ENCODE measurements at places on chromosomes 7 and 10.

DNA sequence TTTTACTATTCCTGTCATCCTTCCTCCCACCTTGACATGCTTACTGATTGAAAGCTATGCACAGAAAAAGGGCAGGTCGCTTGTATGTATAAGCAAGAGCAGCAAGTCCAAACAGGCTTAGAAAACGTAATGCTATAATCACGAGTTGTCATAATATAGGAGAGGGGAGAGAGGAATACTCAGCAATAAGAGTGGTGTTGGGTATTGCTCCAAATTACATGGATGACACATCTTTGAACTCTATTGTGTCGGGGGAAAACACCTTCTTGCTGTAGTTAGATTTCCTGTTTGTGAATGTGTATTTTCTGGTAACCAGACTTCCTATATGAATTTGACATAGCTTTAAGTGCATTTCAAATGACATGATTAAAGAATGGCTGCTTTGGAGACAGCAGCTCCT is 7.5 kb downstream of the MET start:
- no peak for DNase-seq

DNA sequence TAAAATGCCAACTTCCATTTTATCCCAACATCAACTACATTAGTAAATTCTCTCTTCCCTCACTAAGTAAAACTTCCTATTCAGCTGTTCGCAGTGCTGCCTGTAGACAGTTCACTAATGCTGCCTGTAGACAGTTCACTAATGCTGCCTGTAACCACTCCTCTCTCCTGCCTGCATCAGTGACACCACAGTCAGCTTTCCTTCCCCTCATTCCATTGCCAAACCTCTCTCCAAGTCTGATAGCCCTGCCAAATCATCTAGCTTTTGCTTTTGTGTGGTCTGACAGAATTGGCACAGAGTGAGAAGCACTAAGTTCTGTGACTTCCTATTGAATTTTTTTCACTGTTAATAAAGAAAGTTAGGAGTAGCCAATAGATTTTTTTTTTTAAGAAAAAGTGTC is 43.0 kb upstream of the MACC1 start:
- no peak for DNase-seq

- no peak for DNase-seq
These were observed 177.6 kb upstream of the SEMA3A start for GRCh38 chr7:84372155-84372621.

DNA sequence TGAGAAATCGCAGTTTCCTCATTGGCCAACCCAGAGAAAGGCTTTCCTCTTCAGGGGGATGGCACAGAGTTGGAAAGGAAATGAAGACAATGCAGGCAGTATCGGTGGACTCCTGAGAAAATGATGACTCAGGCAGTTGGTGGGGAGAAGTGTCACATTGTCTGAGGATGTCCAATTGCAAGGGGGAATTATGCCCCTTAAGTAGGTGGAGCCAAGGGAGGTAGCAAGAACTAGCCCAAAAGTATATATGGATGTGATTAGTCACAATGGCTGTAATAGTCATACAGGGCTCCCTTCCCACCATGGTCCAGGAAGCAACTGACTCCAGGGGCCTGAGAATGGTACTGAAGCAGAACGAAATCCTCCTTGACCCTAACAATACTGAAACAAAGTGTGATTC is 58.3 kb upstream of the EGFR start:
- DNase-seq = no peak

- peak; percentile 43 for DNase-seq
These were observed 7.4 kb upstream of the MICALL2 start for GRCh38 chr7:1466524-1467271.

DNA sequence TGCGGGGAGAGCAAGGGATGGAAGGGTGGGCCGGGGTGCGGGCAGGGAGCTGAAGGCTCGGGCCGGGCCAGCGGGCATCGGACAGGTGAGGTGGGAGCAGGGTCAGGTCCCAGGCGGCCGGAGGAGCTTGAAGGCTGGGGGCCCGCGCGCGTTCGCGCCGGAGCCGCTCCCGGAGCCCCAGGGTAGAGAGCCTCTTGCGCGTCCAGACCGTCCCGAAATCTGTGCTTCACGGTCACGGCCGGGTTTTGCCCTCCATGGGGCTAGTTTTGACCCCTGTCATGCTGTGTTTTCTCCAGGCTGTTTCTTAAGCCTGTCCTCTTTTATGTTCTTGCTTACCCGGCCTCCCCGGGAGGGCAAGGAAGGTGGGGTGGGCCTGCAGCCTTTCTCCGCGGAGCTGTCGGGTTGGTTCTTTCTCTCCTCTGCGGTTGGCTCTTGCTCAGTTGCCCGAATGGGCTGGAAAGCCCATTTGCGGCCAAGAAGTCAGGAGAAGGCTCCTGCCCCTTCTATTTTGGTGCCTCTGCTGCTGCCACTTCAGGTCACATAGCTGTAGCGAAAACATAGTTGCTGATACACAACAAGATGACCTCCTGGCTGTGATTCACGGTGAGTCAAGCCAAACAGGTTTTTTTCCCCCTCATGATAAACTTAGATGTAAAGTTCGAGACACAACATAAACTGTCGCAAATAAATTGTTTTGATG is 650 bp downstream of the UBE2D1 start:
- DNase-seq = no peak

DNA sequence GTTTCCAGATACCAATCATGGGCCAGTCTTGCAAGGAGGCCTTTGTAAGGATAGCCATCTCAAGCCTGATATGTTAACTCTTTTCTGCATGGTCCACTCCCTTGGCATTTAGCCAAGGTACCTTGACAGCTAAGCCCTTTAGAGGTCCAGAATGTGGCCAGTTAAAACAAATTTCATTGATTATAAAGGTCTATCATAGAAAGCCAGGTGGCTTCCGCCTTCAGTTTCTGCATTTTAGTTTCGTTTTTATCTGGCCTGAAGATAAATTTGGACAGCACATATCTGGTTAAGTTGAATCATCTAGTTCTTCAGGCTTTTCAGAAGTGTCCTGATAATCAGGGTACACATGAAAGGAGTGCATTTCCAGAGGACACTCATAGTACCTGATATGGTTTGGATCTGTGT is 30.7 kb downstream of the ANKIB1 start:
- DNase-seq = no peak

GRCh38 chr7:84384417-84384816 is 189.8 kb upstream of the SEMA3A start:
- DNase-seq = no peak

- DNase-seq = no peak
These were observed 598.6 kb downstream of the PARD3 start for GRCh38 chr10:34216348-34216945.

GRCh38 chr7:13912715-13913278 is 76.7 kb downstream of the ETV1 start:
- DNase-seq = no peak

DNA sequence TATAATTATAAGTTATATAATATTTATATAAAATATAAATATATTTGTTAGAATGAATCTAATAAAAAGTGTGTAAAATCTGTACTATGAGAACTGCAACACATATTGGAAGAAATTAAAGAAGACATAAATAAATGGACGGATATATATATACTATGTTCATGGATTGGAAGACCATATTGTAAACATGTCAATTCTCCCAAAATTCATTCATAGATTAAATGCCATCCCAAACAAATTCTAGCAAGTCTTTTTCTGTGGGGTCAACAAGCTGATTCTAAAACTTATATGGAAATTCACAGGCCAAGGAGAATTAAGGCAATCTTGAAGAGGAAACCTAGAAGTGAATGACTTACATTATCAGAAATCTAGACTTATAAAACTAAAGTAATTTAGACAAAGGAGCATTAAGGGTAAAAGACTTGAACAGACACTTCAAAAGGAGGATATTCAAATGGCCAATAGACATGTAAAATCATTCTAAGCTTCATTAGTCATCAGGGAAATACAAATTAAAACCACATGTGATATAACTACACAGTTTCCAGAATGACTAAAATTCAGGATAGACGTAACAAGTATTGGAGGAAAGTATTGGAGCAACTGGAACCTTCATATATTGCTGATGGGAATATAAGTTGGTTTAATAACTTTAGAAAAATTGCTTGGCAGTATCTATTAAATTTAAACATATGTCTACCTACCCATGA is 225.9 kb downstream of the EMX2 start:
- DNase-seq = no peak

GRCh38 chr7:101942603-101943210 is 125.3 kb downstream of the CUX1 start:
- DNase-seq = no peak

DNA sequence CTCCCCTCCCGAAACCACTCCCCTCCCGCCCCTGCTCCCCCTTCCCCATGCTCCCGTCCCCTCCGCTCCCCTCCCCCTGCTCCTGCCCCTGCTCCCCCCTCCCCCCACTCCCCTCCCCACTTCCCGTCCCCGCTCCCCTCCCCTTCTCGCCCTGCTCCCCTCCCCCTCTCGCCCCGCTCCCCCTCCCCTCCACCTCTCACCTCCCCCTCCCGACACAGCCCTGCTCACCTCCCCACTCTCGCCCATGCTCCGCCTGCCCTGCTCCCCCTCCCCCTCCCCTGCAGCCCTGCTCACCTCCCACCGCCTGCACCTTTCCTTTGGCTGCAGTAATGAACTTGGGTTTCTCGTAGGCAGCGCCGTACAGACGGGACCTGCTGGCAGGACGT is 49.9 kb upstream of the NKX6-2 start:
- no peak for DNase-seq

DNA sequence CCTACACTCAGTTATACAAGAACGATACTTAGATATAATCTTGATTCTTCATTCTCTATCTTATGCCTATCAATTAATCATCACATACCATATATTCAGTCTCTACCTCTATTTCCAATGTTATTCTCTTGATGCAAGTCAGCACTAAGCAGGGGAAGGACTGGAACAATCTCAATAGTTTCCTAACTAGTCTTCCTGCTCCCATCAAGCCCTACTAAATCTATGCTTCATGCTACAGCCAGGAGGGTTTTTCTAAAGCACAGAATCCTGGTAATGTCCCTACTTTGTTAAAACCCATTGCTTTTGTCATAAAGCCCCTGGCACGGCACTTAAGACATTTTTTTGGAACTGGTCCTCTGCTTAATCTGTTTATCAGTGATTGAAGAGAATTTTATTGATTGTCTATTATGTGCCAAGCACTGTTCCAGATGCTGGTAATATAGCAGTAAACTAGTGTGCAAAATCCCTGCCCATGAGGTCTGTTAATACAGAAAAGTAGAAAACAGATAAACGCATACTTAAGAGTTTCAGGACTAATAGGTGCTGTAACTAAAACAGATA is 323.3 kb upstream of the LRRN3 start:
- DNase-seq = no peak

DNA sequence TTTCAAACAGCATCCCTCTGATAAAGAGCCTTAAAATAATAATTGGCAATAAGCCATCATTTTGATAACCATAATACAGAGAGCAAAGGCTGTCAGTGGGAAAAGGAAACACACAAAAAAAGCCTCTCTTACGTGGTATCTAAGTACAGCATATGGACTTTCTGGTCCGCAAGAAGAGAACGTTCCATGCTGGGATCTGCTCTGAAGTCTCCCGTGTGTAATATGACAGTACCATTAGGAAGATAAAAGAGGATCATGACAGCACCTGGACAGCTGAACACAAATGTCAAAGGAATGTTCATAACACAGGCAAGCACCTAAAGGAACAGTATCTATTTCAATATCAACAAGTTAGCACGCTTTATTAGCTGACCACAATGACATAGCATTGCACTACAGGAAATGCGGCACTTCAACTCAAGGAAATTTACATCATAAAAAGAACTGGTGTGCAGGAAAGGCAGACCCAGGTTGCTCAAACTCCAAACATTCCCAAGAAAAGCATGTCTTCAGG is 9.9 kb downstream of the DCLRE1A start:
- DNase-seq = no peak

GRCh38 chr10:20623546-20623945 is 273.6 kb downstream of the NEBL start:
- no peak for DNase-seq

GRCh38 chr7:131774419-131775220 is 218.2 kb upstream of the PODXL start:
- no peak for DNase-seq

- DNase-seq = no peak
These were observed 112.1 kb upstream of the KLF6 start for GRCh38 chr10:3897156-3897555.

- no peak for DNase-seq
These were observed 7.8 kb downstream of the SHH start for GRCh38 chr7:155804431-155804831.

- no peak for DNase-seq
These were observed 30.5 kb upstream of the DDX50 start for GRCh38 chr10:68870545-68871104.

DNA sequence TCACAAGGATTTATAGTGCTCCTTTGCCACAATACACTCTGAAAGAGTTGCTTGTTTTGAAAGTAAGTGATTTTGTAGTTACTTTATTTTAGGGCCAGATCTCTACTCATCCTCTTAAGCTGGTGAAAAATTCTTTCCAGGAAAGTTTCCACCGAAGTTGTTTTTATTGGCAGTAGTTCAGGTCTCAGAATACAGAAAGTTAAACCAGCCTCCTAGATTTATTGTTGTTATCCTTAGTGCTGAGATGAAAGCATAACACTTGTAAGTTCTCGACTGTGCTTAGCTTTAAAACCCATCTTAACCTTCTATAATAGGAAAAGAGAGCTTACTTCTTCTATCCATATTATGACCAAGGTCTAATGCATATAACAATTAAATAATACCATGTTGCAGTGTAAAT is 5.5 kb downstream of the AP3M1 start:
- DNase-seq = no peak

GRCh38 chr7:155410431-155410830 is 47.5 kb upstream of the EN2 start:
- no peak for DNase-seq

GRCh38 chr7:74025730-74026129 is 2.2 kb upstream of the ELN start:
- no peak for DNase-seq

GRCh38 chr10:111656066-111656465 is 527.5 kb downstream of the GPAM start:
- DNase-seq = no peak

- no peak for DNase-seq
These were observed 25.4 kb downstream of the RPP38 start for GRCh38 chr10:15122477-15123030.

- DNase-seq = no peak
These were observed 1356.8 kb downstream of the XPNPEP1 start for GRCh38 chr10:108566316-108567107.

DNA sequence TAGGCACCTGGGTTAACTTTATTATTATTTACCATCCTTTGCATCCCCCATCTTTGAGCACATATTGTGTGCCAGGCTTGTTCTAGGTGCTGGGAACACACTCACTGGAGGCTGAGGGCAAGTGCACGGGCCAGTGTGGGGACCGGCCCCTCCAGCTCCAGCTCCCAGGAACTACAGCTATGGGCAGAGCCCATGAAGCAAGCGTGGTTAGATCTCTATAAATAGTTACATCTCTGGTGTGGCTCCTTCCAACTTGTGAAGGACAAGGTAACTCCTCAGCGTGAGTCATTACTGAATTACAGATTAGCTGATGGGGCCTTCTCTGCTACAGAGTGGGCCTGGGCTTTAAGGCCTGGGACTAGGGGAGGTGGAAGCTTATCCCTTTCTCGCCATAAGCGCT is 583.5 kb downstream of the SDK1 start:
- DNase-seq = no peak

GRCh38 chr10:107689323-107689722 is 524.8 kb upstream of the SORCS1 start:
- DNase-seq = no peak

GRCh38 chr10:35058134-35058533 is 32.0 kb downstream of the CUL2 start:
- DNase-seq = no peak

Data from NCI-H2227 treated with DMSO at 0.1 percent for 48 hours (cell line).